ENCODE measurements at places on chromosomes 3 and 15.

- peak; percentile 52 for DNase-seq
These were observed 299.0 kb downstream of the NR2F2 start for GRCh38 chr15:96629511-96629910.

GRCh38 chr15:46260937-46261336 lies 626.1 kb downstream of the SQOR start:
- no peak for DNase-seq

DNA sequence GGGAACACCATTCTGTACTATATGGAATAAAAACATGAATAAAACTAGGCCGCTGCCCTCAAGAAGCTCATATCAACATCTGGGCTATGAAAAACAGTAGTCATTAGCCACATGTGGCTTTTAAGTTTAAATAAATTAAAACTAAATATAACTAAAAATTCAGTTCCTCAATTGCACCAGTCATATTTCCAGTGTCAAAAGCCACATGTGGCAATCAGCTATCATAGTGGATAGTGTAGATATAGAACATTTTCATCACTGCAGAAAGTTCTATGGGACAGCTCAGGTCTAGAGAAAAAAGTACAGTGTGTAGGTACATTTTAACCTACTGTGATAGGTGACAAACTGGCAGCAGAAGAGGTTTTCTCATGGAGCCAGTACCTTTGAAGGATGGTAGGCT lies 261.4 kb downstream of the FOXP1 start:
- DNase-seq = no peak

DNA sequence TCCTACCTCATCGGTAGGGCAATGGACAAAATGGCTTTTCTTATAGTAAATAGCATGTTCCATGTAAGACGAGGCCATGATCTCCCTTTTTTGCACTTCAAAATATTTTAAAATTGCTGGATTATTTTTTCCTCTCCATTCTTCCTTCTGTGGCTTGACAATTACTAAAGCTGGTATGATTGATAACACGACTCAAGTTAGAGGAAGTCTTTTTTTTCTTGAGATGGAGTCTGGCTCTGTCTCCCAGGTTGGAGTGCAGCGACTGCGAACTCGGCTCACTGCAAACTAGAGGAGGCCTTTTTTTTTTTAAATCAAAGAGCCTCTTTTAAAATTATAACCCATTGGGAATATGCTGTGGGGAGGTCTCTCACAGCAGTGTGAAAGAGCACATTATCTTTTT lies 124.5 kb upstream of the TBL1XR1 start:
- DNase-seq = no peak

DNA sequence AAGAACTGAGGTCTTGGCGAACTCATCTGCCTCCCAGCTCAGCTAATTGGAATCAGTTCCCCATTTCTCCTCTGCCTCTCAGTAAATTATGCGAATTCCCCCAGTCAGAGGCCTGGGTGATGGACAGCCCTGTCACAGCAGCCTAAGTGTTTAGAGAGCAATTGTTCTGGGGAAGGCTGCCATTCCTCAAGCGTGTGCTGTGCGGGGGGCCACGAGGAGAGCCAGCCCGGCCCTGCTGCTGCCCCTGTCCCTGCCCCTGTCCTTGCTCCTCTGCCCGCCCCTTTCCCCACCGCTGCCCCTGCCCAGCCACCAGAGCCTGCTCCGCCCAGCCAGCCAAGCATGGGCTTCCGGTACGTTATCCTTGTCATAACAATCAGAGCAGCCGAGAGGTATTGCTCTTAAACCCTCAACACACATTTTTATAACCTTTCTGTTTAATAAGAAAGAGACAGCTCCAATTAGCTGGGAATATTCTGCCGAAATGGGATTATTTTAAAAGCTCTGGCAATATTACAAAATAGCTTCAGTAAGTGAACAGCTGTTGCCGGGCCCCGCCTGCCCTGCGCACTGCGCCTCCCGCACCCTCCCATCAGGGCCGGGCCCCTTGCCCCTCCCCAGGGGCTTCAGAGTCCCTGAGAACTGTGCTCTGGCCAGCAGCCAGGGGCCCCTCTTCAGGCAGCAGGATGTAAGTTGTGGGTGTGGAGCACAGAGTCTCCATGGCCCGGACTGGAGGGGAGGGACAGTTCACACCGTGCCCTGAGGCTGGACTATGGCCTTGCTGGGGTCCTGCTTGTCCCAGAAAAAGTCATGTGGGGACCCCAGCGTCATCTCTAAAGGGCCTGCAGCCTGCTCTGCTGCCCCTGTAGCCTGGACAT lies 12.4 kb upstream of the CACNA2D2 start:
- peak; percentile 81 for DNase-seq

Data from muscle of leg (tissue), 16 donors.